ENCODE measurements at places on chromosomes 13 and 19.

GRCh38 chr13:84867246-84867645 is 932.0 kb downstream of the SLITRK6 start:
- DNase-seq: no peak

GRCh38 chr19:32651729-32652140 is 23.2 kb downstream of the ANKRD27 start:
- DNase-seq: no peak

GRCh38 chr19:48713864-48714755 is 5.4 kb downstream of the MAMSTR start:
- peak; percentile 100 for DNase-seq

DNA sequence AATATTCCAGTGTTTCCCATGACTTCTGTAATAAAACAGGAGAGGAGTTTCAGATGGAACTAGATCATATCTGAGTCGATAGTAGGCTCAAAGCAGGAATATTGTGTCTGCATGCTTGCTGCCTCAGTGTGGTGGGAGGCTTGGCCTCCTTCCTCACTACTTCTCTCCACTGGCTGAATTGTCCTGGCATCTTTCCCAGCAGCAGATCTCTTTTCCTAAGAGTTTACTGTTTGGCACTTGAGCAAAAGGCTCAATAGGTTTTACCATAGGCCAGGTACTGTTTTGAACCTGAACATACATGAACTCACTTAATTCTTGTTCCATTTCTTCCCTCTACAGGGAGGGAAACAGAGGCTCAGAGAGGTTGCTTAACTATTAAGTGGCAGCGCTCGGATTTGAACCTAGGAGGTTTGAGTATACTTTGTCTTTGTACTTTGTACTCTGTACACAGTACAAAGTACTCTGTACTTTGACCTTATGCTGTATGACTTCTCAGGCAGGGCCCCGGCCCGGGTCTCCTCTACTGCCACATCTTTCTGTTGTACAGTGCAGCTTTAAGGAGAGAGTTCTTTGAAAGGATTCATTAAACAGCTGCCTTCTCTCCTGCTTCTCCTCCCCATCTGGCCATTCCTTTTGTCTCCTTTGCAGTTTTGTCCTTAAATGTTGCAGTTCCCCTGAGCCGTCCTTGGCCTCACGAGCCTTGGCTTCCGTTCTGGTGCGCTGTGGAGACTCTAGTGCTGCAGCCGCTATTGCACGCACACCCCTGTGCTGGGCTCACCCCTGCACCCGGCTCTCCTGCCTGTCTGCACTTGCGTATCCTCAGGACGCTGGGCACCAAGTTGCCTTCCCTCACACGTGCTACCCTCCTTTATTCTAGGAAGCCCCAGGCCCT is 8.1 kb downstream of the B3GLCT start:
- no peak for DNase-seq

GRCh38 chr19:15684828-15685227 is 11.9 kb downstream of the CYP4F12 start:
- DNase-seq: no peak

DNA sequence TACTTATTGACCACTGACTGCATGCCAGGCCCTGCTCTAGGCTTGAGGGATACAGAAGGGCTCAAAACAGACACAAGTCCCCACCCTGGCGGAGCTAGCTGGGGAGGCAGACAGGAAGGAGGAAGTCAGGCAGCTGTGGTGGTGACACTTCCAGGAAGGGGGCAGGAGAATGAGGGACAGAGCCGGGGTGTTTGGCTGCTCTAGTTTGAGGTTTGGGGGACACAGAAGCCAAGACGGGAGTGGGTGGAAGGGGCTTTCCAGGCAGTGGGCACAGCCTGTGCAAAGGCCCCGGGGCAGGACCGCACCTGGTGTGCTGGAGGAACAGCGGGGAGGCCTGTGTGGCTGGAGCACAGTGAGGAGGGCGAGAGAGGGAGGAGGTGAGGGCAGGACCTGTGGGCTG is 4.0 kb downstream of the MRPL54 start:
- no peak for DNase-seq
